GM20000 (cell line): ENCODE measurements at places on chromosomes 12 and 14.

DNA sequence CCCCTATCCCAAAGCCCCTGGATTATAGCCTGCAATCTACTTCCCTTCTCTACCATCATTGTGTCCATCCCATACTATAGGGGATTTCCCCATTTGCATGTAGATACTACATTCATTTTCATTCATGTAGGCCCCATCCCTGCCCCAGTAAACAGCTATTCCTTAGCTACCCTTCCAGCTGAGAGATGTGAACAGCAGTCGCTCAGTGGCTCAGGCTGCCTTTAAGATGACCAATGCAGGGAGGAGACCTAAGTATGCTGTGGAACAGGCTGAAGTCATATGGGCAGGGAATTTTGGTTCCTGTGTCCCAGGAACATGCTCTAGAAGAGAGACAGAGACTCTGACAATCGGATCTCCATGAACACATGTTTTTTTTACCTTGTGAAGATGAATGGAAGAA, 481.2 kb upstream of the SYT1 start:
- DNase-seq = no peak

GRCh38 chr14:71328183-71328582, 420.9 kb downstream of the PCNX1 start:
- DNase-seq = peak; percentile 36

- DNase-seq = no peak
Observed at GRCh38 chr12:44523828-44524227, 352.3 kb downstream of the NELL2 start.

DNA sequence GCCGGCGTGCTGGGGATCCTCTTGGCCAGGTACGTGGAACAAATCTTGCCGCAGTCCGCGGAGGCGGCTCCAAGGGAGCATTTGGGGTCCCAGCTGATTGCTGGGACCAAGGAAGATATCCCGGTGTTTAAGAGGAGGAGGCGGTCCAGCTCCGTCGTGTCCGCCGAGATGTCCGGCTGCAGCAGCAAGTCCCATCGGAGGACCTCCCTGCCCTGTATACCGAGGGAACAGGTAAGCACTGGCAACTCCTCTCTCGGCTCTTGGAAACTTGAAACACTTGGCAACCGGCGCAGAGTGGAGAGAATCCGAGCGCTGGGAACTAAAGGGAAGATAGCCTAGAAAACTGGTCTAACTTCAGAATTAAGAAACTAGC, 1.7 kb downstream of the PDE3A start:
- DNase-seq = no peak

- DNase-seq = peak; percentile 88
Observed at GRCh38 chr12:113174461-113175384, 10.6 kb downstream of the DDX54 start.

DNA sequence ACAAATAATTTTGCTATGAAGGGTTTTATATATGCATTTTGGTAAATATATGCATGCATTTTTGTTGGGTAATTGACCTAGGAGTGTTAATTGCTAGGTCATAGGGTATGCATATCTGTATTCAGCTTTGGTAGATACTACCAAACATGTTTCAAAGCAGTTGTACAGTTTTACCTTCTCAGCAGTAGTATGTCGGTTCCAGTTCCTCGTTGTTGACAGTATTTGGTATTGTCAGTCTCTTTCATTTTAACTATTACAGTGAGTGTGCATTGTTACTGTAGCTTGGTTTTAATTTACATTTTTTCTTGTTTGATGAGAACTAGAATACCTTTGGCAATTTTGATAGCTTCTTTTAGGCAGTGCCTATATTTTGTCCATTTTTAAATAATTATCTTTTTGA, 98.9 kb downstream of the ARID2 start:
- peak; percentile 5 for DNase-seq

DNA sequence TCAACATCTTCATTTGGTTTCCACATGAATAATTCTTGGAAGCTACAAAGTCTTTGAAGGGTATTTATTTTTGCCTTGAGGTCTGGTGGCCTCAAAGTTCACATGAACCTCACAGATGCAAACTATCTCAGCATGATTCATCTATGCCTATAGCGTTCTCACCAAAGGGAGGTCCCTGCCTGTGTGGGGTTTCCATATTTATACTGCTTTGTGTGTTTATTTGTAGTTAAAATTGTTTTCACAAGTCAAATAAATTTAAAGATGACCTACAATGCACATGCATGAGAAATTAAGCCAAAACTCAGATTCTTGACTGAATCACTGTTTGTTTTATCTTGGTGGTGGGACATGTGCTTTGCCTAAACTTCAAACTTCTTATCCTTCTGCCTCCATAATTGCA, 176.7 kb downstream of the PPM1H start:
- no peak for DNase-seq

GRCh38 chr12:125983094-125983783, 918.0 kb downstream of the AACS start:
- no peak for DNase-seq
